NCI-H1417 (cell line): ENCODE measurements at places on chromosomes 1 and 21.

GRCh38 chr1:77900687-77901293, 12.4 kb downstream of the NEXN start:
- DNase-seq, result peak; percentile 12

DNA sequence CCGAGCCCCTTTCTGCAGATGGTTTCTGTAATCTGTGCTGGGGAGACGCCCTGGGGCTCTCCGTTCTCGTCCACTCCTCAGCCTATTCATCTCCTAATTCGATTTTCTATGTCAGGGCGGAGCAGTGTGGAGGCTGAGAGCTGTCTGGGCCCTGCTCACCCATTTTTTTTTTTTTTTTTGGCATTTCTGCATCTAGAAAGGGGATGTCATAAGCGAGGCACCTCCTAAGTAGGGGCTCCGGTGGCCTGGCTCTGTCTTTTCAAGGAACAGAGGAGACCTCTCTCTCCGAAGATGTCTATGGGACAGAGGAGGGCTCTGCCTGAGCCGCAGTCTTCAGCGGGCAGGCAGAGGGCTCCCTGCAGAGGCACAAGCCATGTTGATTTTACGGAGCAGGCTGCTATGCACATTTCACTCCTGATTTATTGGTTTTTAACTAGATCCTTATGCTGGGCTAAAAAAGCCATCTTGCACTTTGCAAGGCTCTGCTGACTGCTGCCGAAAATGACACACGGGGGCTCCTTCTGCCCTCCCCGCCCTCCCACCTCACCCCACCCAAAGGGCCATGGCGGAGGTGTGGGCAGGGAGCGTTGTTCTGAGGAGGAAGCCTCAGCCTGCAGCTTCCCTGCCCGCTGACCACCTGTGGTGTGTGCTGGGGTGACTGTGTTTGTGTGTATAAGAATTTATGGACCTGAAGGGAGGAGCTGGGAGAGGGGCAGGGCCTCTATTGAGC, 71.0 kb downstream of the FOXD2 start:
- DNase-seq, result peak; percentile 74

- DNase-seq, result no peak
Measured at GRCh38 chr1:60942291-60942690, 140.1 kb upstream of the NFIA start.

- no peak for DNase-seq
Measured at GRCh38 chr1:246367041-246367440, 140.0 kb downstream of the SMYD3 start.

GRCh38 chr1:17136936-17137335, 17.7 kb upstream of the PADI2 start:
- no peak for DNase-seq

DNA sequence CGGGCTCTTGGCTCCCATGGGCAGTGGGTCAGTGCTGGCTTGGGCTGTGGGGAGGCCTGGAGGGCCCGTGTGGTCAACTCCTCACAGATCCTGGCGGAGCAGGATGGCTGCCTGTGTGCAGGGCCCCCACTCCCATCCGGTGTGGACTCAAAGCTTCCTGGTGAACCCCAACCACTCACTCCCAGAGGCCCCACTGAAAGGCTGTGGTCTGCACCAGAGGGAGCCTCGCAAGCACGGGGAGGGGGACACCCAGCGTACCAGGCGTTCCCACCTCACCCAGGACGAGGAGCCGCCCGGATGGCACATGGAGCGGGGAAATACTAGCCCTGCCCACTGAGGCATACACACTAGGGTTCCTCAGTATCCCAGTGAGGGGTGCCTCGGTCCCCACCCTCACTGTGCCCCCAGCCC, 75.4 kb upstream of the ACTRT2 start:
- no peak for DNase-seq

GRCh38 chr1:172746091-172746949, 87.4 kb downstream of the FASLG start:
- no peak for DNase-seq

GRCh38 chr1:183476081-183476480, 3.8 kb downstream of the SMG7 start:
- no peak for DNase-seq

GRCh38 chr21:15028186-15028585, 36.6 kb downstream of the NRIP1 start:
- no peak for DNase-seq

DNA sequence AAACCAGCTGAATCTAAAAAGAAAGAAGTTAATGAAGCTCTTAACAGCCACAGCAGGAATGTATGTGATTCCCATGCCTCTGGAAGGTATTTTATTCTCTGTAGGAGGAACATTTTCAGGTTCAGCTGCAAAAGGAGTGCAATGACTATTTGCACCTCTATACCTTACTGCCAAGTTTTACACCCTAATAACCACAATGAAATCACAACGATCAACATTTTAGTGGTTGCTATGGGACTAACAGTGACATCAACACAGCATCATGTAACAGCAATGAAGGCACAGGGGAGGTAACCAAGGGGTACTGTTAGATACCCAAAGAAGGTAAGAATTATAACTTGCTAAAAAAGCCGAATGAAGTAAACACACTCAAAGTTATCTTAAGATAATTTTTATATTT, 116.3 kb upstream of the HP1BP3 start:
- no peak for DNase-seq

- no peak for DNase-seq
Measured at GRCh38 chr1:235940285-235940684, 73.6 kb upstream of the LYST start.

DNA sequence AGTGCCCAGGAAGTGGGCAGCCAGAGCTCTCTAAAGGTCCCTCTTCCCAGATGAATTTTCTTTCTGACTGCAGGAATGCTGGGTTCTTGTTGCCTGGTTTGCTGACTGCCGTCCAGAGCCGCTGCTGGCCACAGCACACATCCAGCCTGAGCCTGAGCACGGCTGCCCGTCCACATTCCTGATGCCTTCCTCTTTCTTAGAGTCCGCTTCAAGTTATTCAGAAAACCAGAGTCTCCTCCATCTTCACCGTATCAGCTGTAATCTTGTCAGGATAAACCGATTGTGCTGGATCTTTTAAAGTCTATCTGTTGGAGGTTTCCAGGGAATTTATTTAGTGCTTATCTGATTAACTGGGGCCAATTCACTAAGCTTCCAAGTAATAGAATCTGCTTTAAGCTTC, 84.8 kb upstream of the BCAR3 start:
- DNase-seq, result no peak
